Activated CD4-positive, alpha-beta memory T cell treated with anti-CD3 and anti-CD28 coated beads for 36 hours (primary cell): ENCODE measurements at places on chromosomes 11 and 22. TPM values are rescaled to one million over a fixed set of nuclear protein-coding genes. Genes with fewer than 3 reads are reported as not detected.

CYTH4 gene
- total RNA-seq: 58.7 TPM

GP1BB gene
- total RNA-seq: not detected

BSCL2 gene
- total RNA-seq: 18.0 TPM

GAL gene
- 1.3 TPM for total RNA-seq

KLHL35 gene
- 0.12 TPM for total RNA-seq

CARD16 gene
- 8.6 TPM for total RNA-seq

SERHL2 gene
- 1.2 TPM for total RNA-seq

SYNGR1 gene
- total RNA-seq: not detected
